Activated T-helper 1 cell treated with anti-CD3 and anti-CD28 coated beads, Interleukin-12 subunit alpha, Interleukin-12 subunit beta, Interleukin-2, Interleukin-4 antibody, amounts not matched to agents 30 ng/mL and 10 ng/mL and 1 ng/mL, durations not matched to agents 14 hours and 24 hours and 36 hours (primary cell): ENCODE measurements at places on chromosomes 13 and 19. TPM values are rescaled to one million over a fixed set of nuclear protein-coding genes. Genes with fewer than 3 reads are reported as not detected.

The CCNA1 gene
- total RNA-seq = 1.5 and 1.6 TPM in 2 replicates

The STOML3 gene
- total RNA-seq = not detected in 2 replicates

The NOTCH3 gene
- total RNA-seq = not detected in 2 replicates

The SULT2A1 gene
- total RNA-seq = not detected in 2 replicates
